Left cardiac atrium (tissue), 4 donors: ENCODE measurements at places on chromosomes 16 and 17. TPM values are rescaled to one million over a fixed set of nuclear protein-coding genes. Genes with fewer than 3 reads are reported as not detected.
A peak's percentile ranks its signal among the peaks of the same experiment; 100 is the strongest.

DNA sequence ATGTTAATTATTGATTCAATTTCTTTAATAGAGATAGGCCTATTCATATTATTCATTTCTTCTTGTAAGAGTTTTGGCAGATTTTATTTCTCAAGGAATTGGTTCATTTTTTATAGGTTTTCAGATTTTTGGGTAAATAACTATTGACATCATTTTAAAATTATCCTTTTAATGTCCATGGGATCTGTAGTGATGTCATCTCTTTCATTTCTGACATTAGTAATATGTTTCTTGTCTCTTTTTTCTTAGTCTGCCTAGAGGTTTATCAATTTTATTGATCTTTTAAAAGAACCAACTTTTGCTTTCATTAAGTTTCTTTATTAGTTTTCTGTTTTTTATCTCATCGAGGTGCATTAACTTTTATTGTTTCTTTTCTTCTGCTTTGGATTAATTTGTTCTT lies 162.6 kb downstream of the FTO start:
- DNase-seq, result no peak

DNA sequence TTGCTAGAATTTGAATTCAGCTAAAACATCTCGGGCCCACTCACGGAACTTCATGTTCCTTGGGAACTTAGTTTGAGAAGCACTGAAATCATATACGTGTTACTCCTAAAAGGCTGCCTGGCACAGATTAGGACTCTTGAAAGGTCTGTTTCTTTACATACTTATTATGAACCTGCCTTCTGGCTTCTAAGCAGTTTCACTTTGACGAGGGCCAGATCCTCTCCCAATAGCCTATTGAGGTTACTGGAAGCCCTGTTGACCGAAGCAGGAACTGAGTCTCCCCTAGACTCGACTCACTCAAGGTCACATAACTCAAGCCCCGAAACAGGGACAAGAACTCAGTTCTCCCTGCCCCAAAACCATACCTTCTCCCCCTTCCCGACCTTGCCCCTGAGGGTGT lies 121.9 kb upstream of the PLCG2 start:
- DNase-seq, result no peak

DNA sequence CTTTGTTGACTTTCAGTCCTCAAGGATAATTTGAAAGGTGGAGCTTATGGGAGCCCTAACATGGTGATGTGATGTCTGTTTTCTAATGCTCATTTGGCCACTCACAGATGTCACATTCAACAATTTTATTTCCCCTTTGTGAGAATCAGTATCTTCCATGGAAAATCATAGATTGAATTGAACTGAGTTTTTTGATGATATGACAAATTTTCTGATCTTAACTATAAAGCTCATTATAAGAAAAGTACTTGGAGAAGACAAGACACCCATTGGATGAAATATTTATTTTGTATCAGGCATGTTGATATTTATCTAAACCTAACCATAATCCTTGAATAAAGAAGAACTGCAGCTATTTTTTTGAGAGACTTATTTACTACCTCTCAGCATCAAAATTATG lies 824.6 kb upstream of the GOT2 start:
- DNase-seq, result no peak

The PRKCB gene
- 4.1 TPM for total RNA-seq

- no peak for DNase-seq
Measured at GRCh38 chr17:49406421-49407061, 8.1 kb downstream of the PHB1 start.

DNA sequence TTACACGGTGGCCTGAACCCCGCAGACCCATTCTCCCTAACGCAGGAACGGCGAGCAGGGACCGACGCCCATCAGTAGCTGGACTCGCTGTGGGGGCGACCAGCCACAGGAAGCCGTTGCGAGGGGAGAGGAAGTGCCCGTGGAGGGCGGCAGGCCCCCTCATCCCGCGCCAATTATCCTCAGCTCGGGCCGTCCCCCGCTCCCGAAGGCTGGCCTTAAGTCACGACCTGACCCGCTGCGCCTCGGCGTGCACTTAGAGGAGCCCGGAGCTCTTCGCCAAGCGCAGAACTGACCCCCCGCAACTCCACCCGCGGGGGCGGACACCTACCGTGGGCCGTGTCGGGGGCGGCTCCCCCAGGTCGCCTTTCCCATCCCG lies 401 bp downstream of the ARL16 start:
- DNase-seq, result no peak

DNA sequence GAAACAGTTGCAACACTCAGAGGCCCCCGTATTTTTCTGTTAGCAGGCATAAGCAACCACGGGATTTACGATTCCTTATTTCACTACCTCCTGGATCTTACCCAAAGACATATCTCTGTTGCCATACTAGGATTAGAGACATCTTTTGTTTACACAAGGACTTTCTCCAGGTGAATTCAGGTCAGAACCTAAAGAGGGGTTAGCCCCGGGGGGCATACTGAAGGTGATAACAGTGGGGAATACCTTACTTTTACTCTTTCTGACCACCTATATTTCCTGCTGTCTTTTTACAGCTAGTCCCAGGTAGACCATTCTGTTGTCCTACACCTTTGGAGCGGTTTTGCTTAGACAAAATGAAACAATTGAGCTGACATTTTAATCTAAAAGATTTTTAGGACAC lies 27.9 kb upstream of the CDH8 start:
- DNase-seq, result no peak

- no peak for DNase-seq
Measured at GRCh38 chr17:42530952-42531454, 5.0 kb upstream of the NAGLU start.

- no peak for DNase-seq
Measured at GRCh38 chr17:55743103-55743679, 7.7 kb upstream of the PCTP start.

The ZNF778 gene
- total RNA-seq, result 9.8 TPM

- no peak for DNase-seq
Measured at GRCh38 chr16:89936508-89936907, 12.0 kb upstream of the DEF8 start.

The LGALS9C gene
- total RNA-seq, result not detected

DNA sequence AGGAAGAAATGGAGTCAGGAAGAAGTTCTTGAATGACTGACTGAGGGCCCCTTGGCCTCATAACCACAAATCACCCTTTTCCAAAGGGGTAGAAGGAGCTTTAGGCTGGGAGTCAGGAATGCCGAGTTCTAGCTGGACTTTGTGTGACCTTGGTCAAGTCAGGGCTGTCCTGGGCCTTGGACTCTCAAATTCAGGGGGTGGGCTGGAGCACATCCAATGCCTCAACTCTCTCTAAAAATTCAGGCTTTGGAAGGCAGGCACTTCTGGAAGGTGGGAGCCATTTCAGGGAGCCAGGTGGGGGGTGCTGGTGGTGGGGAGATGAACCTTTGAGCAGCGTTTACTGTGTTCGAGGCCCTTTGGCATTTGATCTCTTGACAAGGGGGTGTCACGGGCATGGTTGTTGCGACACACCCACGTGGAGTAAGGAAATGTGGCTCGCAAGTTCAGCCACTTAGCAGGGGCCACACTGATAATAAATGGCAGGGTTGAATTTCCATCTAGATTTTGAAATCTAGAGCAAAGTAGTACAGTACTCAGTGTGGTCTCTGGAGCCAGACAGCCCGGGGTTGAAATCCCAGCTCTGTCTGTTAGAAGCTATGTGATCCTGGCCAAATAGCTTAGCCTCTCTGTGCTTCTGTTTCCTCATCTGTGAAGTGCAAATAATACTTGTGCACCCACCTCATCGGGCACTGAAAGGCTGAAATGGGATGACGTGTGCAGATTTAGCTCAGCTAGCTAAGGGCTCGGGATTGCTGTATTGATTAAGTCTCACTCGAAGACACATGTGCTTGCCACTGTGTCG lies 47.1 kb upstream of the CIBAR2 start:
- no peak for DNase-seq

The AIPL1 gene
- total RNA-seq, result not detected

DNA sequence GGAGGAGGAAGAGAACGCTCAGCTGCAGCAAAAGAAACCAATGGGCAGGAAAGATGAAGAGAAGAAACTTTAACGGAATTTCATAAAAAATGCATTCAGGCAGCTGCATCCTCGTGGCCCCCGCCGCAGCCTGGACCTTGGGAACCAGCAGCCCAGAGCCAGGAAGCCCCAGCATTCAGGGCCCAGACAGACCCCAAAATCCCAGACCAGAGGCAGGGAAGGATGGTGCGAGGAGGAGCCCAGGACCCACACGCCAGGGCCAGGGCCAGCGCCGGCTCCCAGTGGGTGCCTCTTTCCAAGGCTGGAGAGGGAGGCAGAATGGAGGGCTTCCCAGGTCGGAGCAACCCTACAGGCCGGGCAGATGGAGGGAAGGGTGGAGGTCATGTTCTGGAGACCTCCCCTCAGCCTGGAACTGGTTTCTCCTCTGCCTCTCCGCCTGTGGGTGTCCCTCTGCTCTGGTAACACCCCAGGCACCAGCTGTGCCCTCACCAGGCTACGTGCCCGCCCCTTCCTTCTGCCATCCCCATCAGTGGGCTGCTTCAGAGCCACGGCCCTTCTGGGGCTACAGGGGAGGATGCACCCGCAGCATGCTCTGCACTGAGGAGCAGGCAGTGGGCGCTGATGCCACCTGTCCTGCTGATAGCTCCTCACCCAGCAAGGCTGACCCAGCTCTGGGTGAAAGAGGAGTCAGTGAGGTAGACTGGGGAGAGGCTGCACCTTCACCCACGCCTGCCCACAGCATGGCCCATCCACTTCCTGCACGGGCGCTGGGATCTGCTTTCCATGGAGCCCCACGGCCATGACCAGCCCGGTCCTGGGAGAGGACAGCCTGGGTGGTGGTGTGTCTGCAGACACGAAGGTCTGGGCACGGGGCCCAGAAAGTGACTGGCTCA lies 1.2 kb upstream of the MIF4GD start:
- peak; percentile 75 for DNase-seq

- DNase-seq, result no peak
Measured at GRCh38 chr16:982145-983043, 824 bp downstream of the SOX8 start.

GRCh38 chr16:1297018-1297696 lies 12.3 kb upstream of the UBE2I start:
- DNase-seq, result no peak

- DNase-seq, result no peak
Measured at GRCh38 chr16:13970708-13971422, 50.9 kb downstream of the ERCC4 start.

- no peak for DNase-seq
Measured at GRCh38 chr17:40035162-40035559, 19.0 kb downstream of the MED24 start.

DNA sequence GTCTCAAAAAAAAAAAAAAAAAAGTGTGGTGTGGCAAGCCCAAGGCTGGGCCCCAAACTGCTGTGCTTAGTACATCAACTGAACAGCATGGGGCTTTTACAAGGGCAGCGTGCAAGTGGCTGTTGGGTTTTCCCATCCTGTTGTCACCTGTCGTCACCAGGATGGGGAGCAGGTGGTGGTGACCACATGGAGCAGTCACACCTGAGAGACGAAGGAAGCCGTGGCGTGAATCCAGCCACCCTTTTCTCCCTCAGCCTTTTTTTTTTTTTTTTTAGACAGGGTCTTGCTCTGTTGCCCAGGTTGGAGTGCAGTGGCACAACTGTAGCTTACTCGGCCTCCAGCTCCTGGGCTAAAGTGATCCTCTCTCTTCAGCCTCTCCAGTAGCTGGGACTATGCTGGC lies 4.1 kb upstream of the MRPL58 start:
- DNase-seq, result no peak

The MPHOSPH6 gene
- total RNA-seq, result 10.0 TPM

GRCh38 chr16:17439580-17439979 lies 31.2 kb downstream of the XYLT1 start:
- DNase-seq, result no peak

GRCh38 chr16:31094088-31094423 lies 541 bp downstream of the VKORC1 start:
- DNase-seq, result no peak

DNA sequence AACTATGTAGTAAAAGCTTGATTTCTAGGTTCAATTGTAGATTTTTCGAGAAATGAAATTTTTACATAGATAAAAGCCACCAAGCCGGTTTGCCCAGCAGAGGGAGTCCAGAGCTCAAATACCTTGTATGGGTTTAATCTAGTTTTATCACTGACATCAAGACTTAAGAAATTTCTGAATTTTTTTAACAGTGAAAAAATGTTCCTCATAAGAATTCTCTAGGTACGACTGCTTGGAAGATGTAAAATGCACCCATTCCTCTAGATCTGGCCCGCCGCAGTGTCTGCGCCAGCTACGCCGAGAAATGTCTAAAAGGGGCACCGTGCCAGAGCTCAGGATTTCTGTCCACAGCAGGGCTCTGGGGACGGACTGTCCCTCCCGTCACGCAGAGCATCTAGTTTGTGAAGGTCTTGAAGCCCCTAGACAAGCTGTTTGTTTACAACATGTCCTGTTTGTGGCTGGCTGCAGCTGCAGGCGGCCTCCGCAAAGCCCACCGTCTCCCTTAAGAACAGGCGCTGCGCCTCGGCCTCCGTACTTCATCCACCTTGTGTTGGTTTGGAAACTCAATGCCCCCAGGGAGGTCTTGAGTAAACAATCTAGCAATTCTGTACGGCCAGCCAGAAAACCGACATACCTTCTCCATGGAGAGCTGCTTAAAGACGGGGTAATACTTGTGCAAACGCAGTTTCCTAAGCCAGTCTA lies 24.8 kb downstream of the MAP1LC3B start:
- no peak for DNase-seq

DNA sequence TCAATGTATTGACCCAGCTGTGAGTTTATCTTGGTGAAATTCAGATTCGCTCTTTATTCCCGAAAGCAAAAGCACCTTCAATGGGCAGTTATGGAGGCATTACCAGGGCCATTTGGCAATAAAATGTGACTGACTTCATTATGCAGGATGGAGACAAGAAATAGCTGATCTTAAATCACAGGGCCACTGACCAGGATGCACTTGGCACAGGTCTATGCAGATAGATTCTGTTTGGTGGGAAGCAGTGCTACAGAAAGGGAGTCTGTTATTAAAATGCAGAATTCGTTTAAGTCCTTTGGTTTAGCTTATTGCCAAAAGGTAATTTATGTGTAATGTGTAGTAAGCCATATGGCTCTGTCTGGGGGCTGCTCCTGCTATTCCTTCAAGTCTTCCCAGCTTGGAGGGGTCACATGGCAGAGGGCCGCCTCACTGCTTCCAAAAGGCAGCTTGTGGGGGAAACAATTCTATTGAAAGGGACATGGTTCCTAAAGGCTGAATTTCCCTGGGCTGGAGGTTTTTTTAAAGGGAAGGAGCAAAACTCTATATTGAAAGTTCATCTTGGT lies 239.8 kb downstream of the HS3ST4 start:
- DNase-seq, result no peak
